ENCODE measurements at places on chromosomes 12 and 14. TPM values are rescaled to one million over a fixed set of nuclear protein-coding genes. Genes with fewer than 3 reads are reported as not detected.

GRCh38 chr14:96876747-96877146 lies 79.6 kb downstream of the VRK1 start:
- DNase-seq, result no peak

GRCh38 chr12:94795044-94795443 lies 144.7 kb upstream of the TMCC3 start:
- no peak for DNase-seq

GRCh38 chr12:69161829-69162228 lies 77.5 kb upstream of the CPSF6 start:
- DNase-seq, result peak; percentile 84

- DNase-seq, result no peak
Observed at GRCh38 chr12:92775416-92775815, 72.6 kb downstream of the PLEKHG7 start.

GRCh38 chr12:26058308-26058707 lies 66.5 kb downstream of the BHLHE41 start:
- no peak for DNase-seq

Gene ADCK1
- total RNA-seq, result 3.7 TPM

- no peak for DNase-seq
Observed at GRCh38 chr12:118068445-118068844, 7.5 kb upstream of the WSB2 start.

Gene KRT76
- not detected for total RNA-seq

- no peak for DNase-seq
Observed at GRCh38 chr12:84632556-84632955, 280.0 kb downstream of the SLC6A15 start.

GRCh38 chr14:71190770-71191374 lies 283.6 kb downstream of the PCNX1 start:
- no peak for DNase-seq

Gene SCYL2
- 24.5 TPM for total RNA-seq

Gene CD163
- not detected for total RNA-seq

DNA sequence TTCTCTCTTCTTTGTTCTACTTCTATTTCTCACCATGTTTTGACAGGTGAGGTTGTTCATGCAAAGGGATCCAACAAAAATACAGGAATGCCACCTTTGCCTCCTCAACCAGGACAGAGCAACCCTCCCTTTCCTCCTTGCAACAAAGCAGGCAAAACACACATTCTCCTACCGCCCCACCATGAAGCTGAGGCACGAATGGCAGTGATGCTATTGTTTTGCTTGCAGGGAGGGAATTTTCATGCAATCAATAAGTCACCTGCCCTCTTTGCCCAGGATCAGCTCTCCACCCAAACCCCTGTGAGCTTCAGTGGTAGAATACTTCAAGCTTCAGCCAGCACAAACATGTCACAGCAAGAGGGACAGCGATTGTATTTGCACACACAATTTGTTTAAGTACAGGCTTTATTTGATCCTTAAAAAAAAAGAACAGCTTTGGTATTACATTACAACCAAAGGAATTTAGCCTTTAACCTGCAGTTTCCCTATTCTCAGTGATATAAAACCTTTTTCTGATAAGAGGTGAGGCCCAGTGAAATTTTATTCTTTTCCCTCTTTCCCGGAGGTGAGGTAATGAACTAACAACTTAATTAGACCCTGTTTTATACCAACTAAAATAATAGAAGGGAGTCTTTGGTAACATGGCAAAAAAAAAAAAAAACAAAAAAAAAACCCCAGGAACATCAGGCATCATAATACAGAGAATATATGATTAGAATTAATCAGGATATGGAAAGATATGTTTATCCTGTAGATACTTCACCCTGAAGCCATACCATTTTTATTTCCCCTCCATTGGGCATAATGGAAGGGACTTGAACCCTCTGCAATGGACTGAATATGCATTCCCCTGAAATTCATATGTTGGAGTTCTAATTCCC lies 87.0 kb upstream of the EEA1 start:
- no peak for DNase-seq

DNA sequence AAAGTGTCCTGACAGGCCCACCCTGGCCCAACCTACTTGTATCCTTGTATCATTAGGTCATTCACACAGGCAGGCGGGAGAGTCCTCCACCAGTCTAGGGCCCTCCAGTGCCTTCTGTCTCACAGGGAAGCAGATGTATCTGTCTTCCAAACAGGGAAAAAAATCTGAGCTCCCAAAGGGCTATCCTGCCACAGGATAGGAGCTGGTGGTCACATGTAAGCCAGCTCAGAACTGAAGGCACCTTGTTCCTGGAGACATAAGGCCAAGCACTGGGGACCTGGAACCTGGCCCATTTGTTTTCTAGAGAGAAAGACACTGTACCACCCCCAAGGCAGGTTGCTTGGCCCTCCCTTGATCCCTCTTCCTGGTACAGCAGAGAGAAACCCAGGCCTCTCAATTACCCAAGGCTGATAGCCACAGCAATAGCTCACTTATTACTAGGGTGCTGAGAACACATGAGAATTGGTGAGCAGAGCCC lies 19.4 kb upstream of the PLEKHH1 start:
- no peak for DNase-seq

- DNase-seq, result no peak
Observed at GRCh38 chr12:79206871-79207270, 342.3 kb downstream of the SYT1 start.

DNA sequence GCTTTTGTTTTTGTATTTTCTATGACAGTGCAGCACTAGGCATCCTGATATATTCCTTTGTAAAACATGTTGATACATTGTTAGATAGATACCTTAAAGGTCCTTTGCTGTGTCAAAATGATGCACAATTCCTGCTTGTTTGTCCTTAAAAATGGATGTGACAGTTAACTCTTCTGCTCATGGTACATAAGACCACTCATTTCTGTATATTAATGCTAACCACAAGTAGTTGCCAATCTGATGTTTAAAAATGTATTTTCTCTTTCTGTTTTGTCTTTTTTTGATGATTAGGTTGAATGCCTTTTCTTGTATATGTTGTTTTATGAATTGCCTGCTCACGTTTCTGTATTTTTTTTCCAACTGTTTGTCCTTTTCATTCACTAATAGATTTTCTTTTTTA lies 35.1 kb downstream of the ATF7IP start:
- DNase-seq, result no peak

DNA sequence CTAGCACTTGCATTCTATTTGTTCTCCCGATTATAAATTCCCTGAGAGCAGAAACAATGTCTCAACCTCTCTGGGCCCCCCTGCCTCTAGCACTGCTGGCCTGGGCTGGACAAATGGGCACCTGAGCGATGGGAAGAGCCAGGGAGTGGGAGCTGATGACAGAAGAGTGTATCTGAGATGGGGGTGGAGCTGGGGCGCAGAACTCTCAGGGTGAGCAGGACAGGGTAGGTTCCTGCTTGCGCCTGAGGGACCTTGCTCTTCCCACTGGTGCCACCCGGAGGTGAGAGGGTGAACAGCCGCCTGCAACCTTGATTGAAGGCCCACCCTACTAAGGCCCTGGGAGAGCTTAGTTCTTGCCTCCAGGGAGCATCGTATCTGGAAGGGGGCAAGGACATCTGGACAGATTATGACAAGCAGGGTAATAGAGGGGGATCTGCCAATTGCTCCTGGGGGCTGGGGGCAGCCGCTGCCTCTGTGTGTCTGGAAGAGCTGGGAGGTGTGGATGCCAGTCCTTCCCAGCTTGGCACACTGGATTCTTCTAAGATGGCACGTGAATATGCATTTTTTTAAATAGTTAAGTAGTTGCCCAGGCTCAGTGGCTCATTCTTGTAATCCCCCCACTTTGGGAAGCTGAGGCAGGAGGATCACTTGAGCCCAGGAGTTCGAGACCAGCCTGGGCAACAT lies 43.0 kb upstream of the TSPAN9 start:
- DNase-seq, result peak; percentile 63
